ENCODE measurements at places on chromosomes 13 and 19.
A peak's percentile ranks its signal among the peaks of the same experiment; 100 is the strongest.

DNA sequence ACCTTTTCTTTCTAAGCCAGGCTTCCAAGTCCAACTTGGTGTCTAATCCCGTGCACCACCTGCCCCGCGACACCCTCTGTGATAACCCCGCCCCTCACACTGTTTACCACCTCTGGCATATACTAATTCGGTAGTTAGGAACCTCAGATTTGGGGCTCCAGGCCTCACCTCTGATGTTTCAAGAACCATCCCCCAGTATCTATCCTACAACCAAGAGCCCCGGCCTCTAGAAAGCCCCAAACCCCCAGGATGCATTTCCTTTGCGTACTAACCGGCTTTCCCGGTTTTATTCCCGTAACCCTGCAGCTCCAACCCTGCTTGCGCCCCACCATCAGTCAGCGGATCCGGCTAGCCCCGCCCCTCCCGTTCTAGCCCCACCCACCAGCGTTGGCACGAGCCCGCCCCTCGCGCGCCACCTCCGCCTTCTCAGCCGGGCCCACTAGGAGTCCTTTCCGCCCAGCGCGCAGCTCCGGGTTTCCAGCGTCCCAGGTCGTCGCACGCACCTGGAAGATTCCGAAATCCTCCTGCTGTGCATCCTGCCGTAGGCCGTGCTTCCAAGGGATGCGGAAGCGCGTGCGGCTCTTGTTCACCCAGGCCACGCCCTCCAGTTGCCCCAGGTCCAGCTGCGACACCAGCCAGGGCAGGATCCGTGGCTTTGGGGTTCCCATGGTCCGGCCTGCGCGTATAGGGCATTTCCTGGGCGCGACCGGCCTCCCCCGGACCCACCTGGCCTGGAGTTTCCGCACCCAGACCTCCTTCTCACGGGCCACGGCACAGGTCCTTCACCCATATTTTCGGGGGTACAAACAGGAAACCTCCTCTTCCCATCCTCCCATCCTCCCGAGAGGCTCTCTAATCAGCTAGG lies 1.3 kb downstream of the IRF3 start:
- peak; percentile 91 for DNase-seq

- no peak for DNase-seq
These were observed 4.8 kb downstream of the PDX1 start for GRCh38 chr13:27924529-27925141.

- peak; percentile 20 for DNase-seq
These were observed 333.2 kb downstream of the DNAJC15 start for GRCh38 chr13:43356567-43356966.

DNA sequence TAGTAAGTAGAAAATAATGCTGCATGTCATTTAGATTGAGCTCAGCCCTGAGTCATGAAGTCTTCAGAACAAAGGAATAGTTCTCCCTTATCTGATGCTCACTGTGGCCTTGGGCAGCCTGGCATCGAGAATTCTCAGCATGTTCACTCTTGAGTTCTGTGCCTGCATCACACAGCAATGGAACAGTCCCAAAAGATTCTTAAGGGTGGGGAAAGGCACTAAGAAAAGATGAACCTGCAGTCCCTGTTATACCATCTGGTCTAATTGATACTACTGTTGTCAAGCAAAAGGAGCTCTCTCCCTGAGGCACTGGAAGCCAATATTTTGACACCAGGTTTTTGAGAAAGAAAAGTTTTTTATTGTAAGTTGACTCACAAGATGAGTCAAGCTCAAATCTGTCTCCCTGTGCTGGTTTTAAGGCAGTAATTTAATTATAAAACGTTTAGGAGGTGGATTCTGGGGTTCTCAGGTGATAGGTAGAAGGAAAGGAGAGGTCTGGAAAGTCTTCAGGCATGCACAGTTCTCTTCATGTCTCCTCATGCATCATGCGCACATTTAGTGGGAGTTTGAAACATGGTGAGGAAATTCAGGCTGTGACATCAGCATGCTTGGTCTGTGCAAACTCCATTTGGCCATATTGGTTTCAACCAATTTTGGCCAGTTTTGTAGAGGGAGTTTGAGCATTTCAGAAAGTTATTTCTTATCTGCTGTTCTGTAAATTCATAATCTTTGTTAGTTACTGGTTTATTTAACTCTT lies 38.1 kb upstream of the ZNF766 start:
- peak; percentile 59 for DNase-seq

DNA sequence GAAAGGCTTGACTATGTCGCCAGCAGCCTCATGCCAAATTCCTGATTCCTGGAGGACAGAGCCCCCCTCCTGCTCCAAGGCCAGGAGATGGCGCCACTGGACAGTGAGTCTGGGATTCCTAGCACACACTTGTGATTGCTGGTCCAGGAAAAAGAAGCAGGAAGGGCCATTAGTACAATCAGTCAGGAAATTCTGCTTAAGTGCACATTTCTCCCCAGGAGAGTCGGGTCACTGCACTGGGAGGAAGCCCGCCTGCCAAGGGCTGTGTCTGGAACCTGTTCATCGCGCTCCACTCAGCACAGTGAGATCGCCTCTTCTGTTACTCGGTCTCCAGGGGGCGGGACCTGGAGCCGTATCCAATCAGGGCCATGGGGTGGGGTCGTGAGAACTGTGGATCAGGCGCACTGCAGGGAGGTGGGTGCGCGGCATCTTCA lies 65.1 kb downstream of the ZNF823 start:
- DNase-seq = peak; percentile 90

Measured in GM23248 (cell line).